ENCODE measurements at places on chromosomes 4 and X.

GRCh38 chr4:78441756-78442155 lies 109.8 kb upstream of the ANXA3 start:
- no peak for DNase-seq

DNA sequence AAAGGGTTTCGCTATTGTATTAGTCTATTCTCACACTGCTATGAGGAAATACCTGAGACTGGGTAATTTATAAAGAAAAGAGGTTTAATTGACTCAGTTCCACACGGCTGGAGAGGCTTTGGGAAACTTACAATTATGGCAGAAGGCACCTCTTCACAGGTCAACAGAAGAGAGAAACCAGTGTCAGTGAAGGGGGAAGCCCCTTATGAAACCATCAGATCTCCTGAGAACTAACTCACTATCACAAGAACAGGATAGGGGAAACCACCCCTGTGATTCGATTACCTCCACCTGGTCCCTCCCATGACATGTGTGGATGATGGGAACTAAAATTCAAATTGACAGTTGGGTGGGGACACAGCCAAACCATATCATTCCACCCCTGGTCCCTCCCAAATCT lies 589.5 kb downstream of the CENPC start:
- DNase-seq: no peak

GRCh38 chr4:52370576-52370975 lies 288.5 kb downstream of the USP46 start:
- no peak for DNase-seq

DNA sequence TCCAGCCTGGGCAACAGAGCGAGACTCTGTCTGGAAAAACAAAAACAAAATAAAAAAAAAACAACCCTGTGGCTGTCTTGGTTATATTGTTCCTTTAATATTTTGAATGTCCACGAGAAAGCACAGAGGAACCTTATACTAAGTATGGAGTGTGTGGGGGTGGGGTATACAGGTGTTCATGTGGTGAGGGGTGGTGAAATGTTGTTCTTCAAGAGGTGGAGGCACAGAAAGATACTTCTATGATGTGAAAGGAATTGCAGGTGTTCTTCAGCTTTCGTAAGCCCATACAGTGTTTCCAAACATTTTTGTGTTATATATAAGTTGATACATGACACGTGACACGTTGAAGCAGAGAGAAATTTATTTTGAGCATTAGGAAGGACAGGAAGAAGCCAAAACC lies 46.4 kb downstream of the SLC9A6 start:
- no peak for DNase-seq

DNA sequence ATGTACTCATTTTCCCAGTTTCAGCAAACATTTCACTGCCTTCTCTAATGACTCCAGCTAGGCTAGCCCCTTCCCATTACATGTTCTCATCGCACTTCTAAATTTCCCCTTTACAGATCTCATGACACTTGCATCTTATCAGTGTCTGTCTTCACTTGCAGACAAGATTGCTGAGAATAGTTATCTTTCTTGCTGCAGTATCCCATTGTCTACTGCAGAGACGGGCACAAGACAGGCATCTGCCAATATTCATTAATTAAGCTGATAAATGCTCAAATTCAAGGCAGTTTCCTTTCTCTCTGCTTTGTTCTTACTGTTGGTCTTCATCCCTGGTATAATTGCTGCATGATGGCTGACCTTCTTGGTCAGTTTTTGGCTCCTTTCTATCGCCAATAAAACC lies 175.9 kb downstream of the ANTXR2 start:
- no peak for DNase-seq

GRCh38 chr4:99033956-99034355 lies 38.4 kb downstream of the METAP1 start:
- no peak for DNase-seq

DNA sequence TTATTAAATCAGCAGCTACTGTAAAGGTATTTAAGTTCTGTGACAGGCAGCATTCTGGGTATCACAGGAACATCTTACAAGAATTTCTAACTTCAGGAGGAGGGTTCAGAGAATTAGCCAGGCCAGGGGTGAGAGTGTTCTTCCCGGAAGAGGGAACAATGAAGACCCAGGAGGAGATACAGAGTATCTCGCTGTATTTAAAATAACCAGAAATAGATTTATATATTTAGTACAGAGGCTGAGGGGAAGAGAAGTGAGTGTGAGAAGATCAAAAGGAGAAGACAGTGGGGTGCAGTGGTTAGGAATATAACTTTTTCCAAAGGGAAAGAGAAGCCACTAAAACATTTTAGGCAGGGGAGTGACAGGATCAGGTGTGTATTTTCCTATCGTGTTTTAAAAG lies 186.8 kb downstream of the RAPGEF2 start:
- DNase-seq: no peak

DNA sequence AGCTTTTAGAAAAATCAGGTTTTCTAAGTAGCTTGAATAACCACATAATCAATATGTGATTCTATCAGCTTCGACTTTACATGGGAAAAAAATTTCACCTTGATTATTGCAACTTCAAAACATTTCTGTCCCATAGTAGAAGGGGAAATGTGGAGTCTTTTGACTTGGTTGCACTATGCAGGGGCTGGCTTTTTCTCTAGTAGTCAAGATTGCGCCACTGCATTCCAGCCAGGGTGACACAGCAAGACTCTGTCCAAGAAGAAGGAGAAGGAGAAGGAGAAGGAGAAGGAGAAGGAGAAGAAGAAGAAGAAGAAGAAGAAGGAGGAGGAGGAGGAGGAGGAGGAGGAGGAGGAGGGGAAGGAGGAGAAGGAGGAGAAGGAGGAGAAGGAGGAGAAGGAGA lies 84.9 kb downstream of the MAML3 start:
- no peak for DNase-seq

DNA sequence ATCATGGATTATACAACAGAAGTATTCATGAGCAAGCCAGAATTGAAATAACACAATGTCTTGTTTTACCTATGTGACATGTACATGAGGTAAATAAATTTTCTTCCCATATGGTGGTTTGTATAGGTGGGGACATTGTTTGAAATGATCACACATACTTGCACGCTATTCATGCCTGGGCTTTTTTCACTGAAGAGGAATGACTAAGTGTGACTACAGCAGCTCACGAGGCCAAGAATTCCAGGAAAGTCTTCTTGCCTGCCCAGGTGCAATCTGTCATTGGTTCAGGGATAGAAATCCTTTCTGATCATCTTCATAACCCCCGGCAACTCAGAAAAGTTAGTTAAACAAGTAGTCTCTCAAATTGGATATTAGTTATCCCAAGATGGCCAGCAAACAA lies 36.3 kb upstream of the AREG start:
- no peak for DNase-seq

DNA sequence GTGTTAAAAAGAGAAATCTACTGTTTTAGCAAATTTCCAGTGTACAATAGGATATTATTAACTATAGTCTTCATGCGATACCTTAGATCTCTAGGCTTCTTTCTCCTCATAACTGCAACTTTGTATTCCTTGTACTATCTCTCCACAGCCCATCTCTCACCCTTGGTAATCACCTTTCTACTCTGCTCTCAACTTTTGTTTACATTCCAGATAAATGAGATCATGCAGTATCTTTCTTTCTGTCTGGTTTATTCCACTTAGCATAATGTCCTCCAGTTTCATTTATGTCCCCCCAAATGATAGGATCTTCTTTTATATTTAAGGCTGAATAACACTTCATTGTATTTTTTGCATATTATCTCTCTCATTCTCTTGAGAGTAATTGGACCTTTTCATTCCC lies 165.5 kb downstream of the HS3ST1 start:
- DNase-seq: no peak

DNA sequence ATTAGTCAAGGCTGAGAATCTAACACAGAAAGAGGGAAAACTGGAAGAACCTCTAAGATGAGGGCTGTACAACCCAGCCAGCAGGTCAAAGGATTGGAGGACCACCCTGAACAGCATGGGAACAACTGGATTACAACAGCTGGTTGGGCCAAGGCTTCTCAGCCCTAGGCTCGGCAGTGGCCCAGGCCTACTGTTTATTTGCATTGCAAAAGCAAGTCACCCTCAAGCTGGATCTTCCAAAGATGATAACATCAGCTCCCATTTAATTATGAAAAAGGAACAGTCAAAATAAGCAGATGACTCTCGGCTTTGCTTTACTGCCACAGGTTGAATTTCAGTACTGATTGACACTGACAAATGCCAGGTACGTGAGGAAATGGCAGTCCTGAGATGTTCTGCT lies 61.8 kb downstream of the GPC3 start:
- DNase-seq: no peak

Data from activated CD4-positive, alpha-beta T cell treated with anti-CD3 and anti-CD28 coated beads, Interleukin-2, amount 10 ng/mL, durations not matched to agents 7 days and 5 days (primary cell).